Mammary microvascular endothelial cell (primary cell): ENCODE measurements at places on chromosomes 2 and 18. TPM values are rescaled to one million over a fixed set of nuclear protein-coding genes. Genes with fewer than 3 reads are reported as not detected.

The CXCR4 gene
- 17.1 and 17.2 TPM in 2 replicates for total RNA-seq

The CARF gene
- 1.3 TPM in 2 replicates for total RNA-seq

The PLEK gene
- 0.05 TPM in 1 of 2 replicates, not detected in the other for total RNA-seq

The KCNG3 gene
- not detected in 2 replicates for total RNA-seq

The NXPH2 gene
- not detected in 2 replicates for total RNA-seq

The KIF5C gene
- total RNA-seq = 0.25 and 0.33 TPM in 2 replicates

The CRYGD gene
- not detected in 2 replicates for total RNA-seq
